ENCODE measurements at places on chromosomes 6 and 20. TPM values are rescaled to one million over a fixed set of nuclear protein-coding genes. Genes with fewer than 3 reads are reported as not detected.

The TCF15 gene
- total RNA-seq: not detected

The MUC21 gene
- not detected for total RNA-seq

The ADTRP gene
- total RNA-seq: 0.29 TPM

The KCNK16 gene
- total RNA-seq: not detected

The OPN5 gene
- not detected for total RNA-seq

The SCRT2 gene
- total RNA-seq: 0.04 TPM

The EFCAB8 gene
- not detected for total RNA-seq

The GNAS-AS1 gene
- total RNA-seq: not detected

The PPDPF gene
- total RNA-seq: 282 TPM

The BPIFB2 gene
- total RNA-seq: not detected

The SSR1 gene
- 80.5 TPM for total RNA-seq

The HLA-DPA1 gene
- not detected for total RNA-seq

The HLA-C gene
- 52.8 TPM for total RNA-seq

The INSM1 gene
- not detected for total RNA-seq

The ATP6V1G2 gene
- total RNA-seq: 0.78 TPM

The CFAP206 gene
- 0.31 TPM for total RNA-seq

The RIPPLY2 gene
- 0.46 TPM for total RNA-seq

The RAET1E gene
- 2.9 TPM for total RNA-seq

The L3MBTL1 gene
- 1.1 TPM for total RNA-seq

The RTN4IP1 gene
- total RNA-seq: 10.2 TPM

The GGTLC1 gene
- total RNA-seq: not detected

The RIMS4 gene
- 2.4 TPM for total RNA-seq
